AML-193 (cell line): ENCODE measurements at places on chromosomes 2 and 18.

DNA sequence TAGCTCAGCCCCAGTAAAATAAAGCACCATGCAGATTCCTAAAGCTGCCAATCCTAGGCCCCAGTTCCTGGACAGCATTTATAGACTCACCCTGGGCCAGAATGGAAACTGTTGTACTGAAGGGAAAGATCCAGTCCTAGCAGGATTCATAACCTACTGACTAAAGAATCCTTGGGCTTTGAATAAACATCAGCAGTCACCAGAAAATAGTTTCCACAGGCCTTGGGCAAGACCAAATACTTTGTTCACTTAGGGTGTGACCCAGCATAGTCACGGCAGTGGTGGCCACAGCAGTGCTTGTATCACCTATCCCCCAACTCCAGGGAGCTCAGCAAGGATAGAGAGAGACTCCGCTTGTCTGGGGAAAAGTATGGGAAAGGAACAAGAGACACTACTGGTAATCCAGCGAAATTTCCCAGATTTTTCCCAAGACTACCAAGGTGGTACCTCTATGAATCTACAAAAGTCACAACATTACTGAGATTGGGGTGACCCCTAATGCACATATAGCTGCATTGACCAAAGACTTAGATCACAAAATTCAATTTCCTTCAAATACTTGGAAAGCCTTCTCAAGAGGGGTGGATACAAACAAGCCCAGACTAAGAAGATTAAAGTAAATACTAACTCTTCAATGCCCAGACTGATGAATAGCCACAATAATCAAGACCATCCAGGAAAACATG lies 748.1 kb upstream of the LRATD1 start:
- DNase-seq: no peak

- no peak for DNase-seq
These were observed 137.1 kb downstream of the INO80D start for GRCh38 chr2:205948883-205949282.

GRCh38 chr18:45110577-45111501 lies 430.2 kb downstream of the SETBP1 start:
- DNase-seq: no peak

GRCh38 chr18:13452388-13452811 lies 233.8 kb downstream of the LDLRAD4 start:
- no peak for DNase-seq

- DNase-seq: no peak
These were observed 373.0 kb downstream of the CDH2 start for GRCh38 chr18:27803957-27804356.

- DNase-seq: no peak
These were observed 35.8 kb downstream of the MARCHF7 start for GRCh38 chr2:159748089-159748488.

DNA sequence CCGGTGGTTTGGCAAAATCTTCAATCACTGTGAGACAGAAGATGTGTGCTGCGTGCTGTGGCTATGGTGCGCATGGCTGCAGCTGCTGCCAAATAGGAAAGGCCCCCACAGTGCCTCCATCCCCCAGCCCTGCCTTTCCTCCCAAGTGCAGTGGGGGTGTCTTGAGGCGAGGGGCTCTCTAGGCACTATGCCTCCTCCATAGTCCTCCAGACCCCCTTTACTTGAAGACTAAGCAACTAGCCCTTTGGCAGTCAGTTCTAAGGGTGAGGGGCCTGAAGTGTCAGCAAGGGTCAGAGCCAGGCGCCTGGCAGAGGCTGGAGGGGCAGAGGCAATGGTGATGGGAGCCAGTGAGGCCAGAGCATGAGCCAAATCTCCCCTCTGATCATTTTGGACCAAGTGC lies 13.6 kb upstream of the TMEM185B start:
- DNase-seq: no peak

GRCh38 chr2:138249207-138249606 lies 252.4 kb upstream of the SPOPL start:
- no peak for DNase-seq

DNA sequence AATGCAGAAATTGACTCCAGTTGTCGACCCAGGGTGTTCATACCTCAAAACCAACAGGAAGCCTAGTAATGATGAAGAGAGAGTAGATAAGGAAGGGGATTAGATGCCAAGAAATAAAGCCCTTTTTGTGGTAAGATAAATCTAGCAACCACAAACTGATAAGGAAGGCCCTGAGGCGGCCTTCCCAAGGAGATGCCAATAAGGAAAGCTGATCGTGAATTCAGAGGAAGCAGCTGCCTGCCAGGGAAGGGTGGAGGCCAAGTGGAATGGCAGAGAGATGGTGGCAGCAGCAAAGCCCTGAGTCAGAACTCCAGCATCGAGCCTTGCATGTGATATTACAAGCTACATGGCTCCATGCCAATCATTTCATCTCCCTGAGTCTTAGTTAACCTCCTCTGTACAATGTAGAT lies 126.3 kb downstream of the IRS1 start:
- no peak for DNase-seq

- DNase-seq: no peak
These were observed 1.2 kb downstream of the CBLN2 start for GRCh38 chr18:72542984-72543356.

GRCh38 chr18:27540111-27540510 lies 355.0 kb upstream of the CHST9 start:
- DNase-seq: no peak

GRCh38 chr2:161122772-161123530 lies 37.3 kb upstream of the TANK start:
- DNase-seq: peak; percentile 49

DNA sequence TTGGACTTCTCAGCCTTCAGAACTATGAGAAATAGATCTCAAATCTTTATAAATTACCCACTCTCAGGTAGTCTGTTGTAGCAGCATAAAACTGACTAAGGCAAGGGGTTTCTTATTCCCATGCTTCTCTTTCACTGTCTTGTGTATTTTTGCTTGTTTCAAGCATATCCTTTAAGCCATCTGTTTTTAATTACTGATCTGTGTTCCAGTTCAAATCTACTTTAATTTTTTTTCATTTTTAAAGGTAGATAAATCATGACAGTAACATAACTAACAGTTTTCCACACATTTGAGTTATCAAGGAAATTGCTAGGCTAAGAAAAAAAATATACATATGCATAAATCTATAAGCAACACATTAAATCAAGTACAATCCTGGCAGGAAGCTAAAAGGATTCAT lies 317.9 kb upstream of the TNP1 start:
- no peak for DNase-seq

- DNase-seq: no peak
These were observed 259.6 kb upstream of the ZNF804A start for GRCh38 chr2:184338771-184339170.

GRCh38 chr2:33897741-33898140 lies 298.6 kb upstream of the FAM98A start:
- DNase-seq: no peak

DNA sequence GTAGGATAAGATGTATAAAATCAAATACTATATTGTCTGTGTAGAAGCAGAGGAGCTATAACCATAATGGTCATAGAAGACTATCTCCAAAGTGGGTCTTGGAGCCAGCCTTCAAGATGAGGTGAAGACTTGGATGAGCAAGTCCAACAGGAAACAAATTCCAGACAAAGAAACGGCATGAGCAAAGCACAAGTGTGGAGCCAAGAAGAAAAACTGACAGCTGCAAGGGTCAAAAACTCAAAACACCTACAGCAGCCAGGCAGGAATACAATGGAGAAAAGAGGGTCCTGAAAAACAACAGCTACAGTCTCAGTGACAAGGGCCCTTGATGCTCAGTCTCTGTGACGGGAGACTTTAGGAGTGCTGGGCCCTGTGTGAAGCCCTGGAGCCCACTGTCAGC lies 102.4 kb downstream of the STK39 start:
- no peak for DNase-seq

DNA sequence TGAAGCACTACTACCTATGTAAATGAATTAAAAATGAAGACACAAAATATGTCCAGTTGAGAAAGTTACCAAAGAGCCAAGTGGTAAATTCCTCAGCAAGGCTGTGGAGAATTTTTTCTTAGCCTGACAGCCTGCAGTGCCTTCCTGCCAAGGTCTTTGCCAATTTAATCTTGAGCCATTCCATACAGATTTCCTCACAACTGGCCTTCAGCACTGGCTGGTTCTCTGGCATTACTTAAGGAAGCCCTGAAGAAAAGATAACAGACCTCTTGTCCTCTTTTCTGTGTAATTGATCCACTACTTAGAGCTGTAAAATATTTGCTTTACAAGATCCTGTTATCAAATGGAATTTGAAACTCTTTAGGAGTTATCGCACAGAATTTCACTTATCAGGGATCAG lies 334.2 kb upstream of the LRRTM1 start:
- no peak for DNase-seq

DNA sequence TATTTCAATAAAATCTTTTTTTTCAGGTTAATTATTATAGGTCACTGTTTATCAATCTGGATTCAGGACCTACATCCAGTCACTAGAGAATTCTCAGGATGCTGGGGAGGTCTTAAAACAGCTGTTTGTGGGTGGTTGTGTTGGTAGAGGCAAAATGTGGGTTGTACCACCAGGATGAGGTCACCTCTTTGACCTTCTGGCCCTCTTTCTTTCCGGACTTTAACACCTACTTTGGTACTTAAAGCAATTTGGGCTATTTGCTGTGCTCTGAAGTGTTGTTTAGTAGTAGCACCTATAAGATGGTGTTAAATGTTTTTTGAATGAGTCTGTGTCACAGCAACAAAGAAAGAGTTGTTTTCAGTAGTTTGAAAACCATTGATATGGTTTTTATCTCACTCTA lies 14.6 kb downstream of the EML4 start:
- no peak for DNase-seq

DNA sequence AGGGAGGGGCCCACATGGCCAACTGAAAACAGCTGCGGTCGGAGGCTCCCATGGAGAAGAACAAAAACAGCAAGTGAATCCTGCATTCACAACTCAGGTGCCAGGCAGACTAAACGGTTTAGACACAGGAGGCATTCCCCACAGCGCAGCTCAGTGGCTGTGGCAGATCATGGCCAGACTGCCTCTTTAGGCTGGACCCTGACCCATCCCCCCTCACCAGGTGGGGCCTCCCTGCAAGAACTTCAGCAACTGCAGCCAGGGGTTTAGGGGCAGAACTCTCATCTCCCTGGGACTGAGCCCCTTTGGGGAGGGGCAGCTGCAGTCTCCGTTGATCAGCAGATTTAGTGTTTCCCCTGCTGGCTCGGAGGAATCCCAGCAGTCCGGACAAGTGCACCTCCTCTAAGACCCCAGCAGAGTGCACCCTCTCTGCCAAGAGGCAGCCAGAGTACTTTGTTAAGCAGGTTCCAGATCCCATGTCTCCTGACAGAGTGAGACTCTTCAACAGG lies 346.7 kb downstream of the SS18 start:
- DNase-seq: no peak

DNA sequence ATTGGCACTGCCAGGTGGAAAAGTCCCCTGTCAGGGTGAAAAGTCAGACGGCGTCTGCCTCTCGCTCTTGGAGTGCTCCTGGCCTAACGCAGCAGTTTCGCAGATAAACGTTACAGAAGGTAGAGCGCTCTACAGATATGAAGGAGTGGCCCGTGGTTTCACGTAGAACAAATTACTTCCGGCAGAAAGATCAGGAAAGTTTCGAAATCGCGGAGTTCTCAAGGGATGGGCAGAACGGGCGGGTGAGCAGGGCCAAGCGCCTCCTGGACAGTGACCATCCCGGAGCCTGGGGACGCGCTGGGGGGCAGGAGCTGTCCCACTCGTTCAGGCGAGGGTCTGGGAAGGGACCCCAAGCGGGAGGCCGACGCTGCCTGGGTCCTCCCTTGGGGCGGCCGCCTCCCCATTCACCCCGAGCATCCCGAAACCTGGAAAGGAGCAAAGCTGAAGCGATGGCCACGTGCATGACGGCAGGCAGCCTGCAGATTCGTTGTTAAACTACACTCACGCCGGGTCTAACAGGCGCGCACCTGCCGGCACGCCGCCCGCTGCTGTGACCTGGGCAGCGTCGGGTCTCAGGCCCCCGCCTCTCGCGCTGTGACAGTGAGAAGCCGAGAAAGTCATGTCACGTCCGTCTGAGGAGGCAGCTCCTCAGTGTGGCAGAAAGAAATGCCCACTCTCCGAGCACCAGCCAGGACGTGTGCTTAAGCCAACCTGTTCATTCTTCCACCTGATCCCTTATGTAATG lies 122.9 kb upstream of the SALL3 start:
- DNase-seq: no peak

GRCh38 chr2:26809876-26810577 lies 24.2 kb downstream of the CENPA start:
- DNase-seq: no peak

- DNase-seq: peak; percentile 54
These were observed 31.4 kb downstream of the FOSL2 start for GRCh38 chr2:28423856-28424605.

DNA sequence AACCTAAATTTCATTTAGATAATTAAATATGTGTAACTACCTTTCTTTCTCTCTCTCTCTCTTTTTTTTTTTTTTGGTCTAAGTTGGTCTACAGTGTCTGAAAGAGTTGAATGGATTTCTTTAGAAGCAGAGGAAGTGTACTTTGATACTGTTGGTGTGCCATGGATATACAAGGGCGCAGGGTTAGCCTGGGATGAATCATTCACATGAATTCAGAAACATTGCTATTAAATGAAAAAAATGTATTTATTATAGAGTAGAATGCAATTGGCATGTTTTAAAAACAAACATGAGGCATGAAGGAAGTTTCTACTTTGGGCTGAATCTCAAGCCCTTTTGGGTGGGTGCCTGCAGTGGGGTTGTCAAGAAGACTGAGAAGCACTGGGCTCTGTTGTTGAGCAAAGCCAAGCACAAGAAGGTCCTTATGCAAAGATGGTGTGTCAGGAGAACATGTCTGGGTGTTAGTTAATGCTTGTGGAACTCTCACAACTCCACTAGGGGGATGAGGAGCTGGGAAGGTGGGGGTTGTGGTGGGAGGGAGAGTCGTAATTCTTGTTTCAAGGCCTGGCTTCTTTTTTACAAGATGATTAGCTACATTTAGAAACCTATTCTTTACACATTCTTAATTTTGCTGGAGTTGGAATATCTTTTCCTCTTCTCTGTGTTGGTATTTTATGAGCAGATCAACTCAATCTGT lies 57.9 kb downstream of the LYPD6 start:
- no peak for DNase-seq

DNA sequence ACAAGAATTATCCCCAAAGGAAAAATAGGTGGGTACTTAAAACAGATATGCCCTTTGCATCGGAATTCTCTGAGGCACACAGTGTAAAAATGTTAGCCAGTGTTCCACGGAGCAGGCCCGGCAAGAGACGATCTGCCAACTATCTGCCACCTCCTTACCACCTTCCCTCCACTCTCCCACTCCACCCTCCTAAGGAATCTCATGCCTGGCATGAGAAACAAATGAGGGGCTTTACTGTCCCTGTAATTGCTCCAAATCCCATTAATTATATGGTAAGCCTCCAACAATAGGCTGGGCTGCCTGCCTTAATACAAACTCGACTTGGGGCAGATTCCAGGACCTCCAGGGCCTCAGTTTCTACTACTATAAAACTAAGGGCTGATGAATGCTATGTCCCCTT lies 102.3 kb downstream of the ZBTB7C start:
- DNase-seq: no peak

- no peak for DNase-seq
These were observed 885.3 kb upstream of the CELF4 start for GRCh38 chr18:38450876-38451275.

- DNase-seq: no peak
These were observed 22.8 kb upstream of the DNAH6 start for GRCh38 chr2:84493514-84493913.
